ENCODE measurements at places on chromosomes 2 and 18. TPM values are rescaled to one million over a fixed set of nuclear protein-coding genes. Genes with fewer than 3 reads are reported as not detected.

The RIT2 gene
- not detected for polyA plus RNA-seq

The CCDC68 gene
- 0.35 TPM for polyA plus RNA-seq

The PARD6G gene
- polyA plus RNA-seq = 7.1 TPM

The COL4A4 gene
- polyA plus RNA-seq = 0.08 TPM

The GPR45 gene
- not detected for polyA plus RNA-seq

All from hindlimb muscle (tissue), 1 donor.